ENCODE measurements at places on chromosomes 7 and 10. TPM values are rescaled to one million over a fixed set of nuclear protein-coding genes. Genes with fewer than 3 reads are reported as not detected.

DNA sequence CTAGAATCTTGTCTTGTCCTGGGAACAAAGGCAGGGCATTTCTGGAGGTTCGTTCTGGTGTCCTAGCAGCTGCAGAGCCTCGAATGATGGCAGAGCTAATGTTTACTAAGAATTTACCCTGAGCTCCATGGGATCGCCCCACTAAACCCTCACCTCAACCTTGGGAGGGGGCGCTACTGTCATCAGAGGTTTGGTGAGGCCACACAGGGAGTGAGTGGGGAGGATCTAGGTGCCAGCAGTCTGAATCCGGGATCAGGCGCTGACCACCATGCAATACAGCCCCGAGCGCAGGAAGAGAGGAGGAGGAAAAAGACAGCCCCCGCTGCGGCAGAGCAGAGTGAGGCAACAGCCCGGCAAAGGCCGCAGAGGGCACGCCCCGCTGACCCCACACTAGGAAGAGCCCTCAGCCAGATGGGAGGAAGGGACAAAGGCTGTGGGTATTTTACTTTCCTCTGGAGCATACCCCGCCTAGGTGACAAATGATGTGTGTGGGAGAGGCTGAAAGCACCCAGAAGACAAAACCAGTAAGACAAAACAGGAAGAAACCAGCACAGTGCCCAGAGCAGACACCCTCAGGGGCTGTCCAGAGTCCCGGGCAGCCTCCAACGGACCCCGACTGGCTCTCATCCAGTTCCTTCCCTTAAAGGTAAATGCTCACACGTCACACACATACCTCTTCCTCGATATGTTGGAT is 103.5 kb downstream of the FAM53B start:
- no peak for DNase-seq
- H3K4me3 ChIP-seq = no peak overlapping the region
- H3K27ac ChIP-seq = no peak overlapping the region
- H3K27me3 ChIP-seq = no peaks in the 10 kb centered on the region
- H3K36me3 ChIP-seq = no peaks in the 10 kb centered on the region
- peaks cover 11% of the 10 kb centered on the region for H3K4me1 ChIP-seq

- no peaks in the 10 kb centered on the region for H3K36me3 ChIP-seq
- H3K27ac ChIP-seq = no peak overlapping the region
- no peaks in the 10 kb centered on the region for H3K27me3 ChIP-seq
- no peak overlapping the region for H3K4me3 ChIP-seq
- DNase-seq = no peak
Observed at GRCh38 chr7:100679927-100680575, 6.5 kb downstream of the GNB2 start.

DNA sequence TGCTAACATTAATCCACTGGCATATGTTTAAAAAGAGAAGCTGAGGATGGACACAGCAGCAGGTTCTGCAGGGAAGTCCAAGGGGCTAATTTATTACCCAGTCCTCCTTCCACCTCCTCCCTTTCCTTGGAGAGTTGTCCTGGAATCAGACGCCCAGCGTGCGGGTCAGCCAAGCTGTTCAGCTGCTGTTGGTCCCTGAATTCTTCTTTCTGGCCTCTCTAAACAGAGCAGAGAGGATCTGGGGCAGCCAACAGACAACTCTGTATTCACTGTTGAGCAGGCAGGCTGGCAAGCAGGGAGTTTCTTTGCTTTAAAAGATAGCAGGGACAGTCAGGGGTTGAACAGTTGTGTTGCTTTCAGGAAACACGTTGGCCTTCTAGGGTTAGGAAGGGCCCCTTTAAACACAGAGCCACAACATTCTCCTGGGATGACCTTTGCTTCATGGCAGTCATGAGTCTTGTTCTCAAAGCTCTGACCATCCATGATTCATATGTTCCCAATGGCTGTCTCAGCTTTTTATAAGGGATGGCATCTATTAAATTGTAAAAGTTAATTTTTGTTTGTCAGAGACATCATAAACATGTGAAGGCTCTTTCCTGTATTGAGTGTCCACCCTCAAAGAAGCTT is 217.0 kb downstream of the CREB5 start:
- peak; percentile 48 for DNase-seq
- peaks cover 19% of the 10 kb centered on the region for H3K4me1 ChIP-seq
- no peaks in the 10 kb centered on the region for H3K36me3 ChIP-seq
- H3K4me3 ChIP-seq = no peak overlapping the region
- H3K27me3 ChIP-seq = no peaks in the 10 kb centered on the region

- no peak overlapping the region for H3K4me3 ChIP-seq
- H3K36me3 ChIP-seq = no peaks in the 10 kb centered on the region
- H3K27ac ChIP-seq = no peak overlapping the region
- no peaks in the 10 kb centered on the region for H3K27me3 ChIP-seq
- H3K4me1 ChIP-seq = peaks cover 6% of the 10 kb centered on the region
- no peak for DNase-seq
Observed at GRCh38 chr7:91041901-91042484, 222.2 kb upstream of the FZD1 start.

DNA sequence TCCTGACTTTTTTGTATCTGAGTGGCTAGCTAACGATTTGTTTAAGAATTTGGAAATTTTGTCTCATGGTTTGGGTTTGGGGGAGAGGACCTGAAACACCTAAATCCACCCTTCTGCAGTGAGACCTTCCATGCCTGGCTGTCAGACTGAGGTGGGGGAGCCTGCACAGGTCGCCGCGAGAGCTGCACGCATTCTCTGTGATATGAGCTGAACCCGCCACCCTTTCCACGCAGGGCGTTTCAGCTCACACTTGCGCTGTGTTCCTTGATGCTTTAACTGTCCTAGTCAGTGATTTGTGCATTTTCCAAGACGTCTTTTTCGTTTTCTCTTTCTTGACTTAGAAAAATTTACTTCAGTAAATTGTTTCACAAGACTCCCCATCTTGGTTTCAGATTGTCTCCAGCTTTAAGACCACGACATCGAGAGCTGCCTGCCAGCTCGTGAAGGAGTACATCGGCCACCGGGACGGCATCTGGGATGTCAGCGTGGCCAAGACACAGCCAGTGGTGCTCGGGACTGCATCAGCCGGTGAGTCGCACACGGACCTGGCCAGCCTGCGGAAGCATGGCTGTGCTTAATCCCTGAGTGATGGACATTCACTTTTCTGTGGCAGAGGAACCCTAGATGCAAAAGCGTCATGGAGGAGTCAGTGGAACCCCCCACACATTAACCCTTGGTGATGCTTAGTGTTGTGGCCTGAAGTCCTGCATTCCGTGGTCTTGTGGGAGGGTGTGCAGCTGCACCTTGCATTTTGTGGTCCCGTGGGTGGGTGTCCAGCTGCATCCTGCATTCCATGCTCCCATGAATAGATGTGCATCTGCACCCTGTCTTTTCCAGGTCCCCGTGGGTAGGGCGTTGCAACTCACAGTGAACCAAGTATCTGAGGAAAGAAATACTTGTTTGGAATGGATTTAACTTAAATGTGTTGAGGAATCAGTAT is 28.1 kb downstream of the WDR37 start:
- no peak for DNase-seq
- H3K4me1 ChIP-seq = no peaks in the 10 kb centered on the region
- no peak overlapping the region for H3K27ac ChIP-seq

- no peaks in the 10 kb centered on the region for H3K27me3 ChIP-seq
- H3K36me3 ChIP-seq = no peaks in the 10 kb centered on the region
- no peak overlapping the region for H3K27ac ChIP-seq
- peak; percentile 5 for DNase-seq
- no peaks in the 10 kb centered on the region for H3K4me1 ChIP-seq
Observed at GRCh38 chr7:131781-132482, 60.4 kb upstream of the FAM20C start.

GRCh38 chr10:119131512-119132240 is 27.8 kb downstream of the DENND10 start:
- H3K27ac ChIP-seq = no peak overlapping the region
- H3K36me3 ChIP-seq = peaks cover 8% of the 10 kb centered on the region
- no peaks in the 10 kb centered on the region for H3K27me3 ChIP-seq
- DNase-seq = no peak

DNA sequence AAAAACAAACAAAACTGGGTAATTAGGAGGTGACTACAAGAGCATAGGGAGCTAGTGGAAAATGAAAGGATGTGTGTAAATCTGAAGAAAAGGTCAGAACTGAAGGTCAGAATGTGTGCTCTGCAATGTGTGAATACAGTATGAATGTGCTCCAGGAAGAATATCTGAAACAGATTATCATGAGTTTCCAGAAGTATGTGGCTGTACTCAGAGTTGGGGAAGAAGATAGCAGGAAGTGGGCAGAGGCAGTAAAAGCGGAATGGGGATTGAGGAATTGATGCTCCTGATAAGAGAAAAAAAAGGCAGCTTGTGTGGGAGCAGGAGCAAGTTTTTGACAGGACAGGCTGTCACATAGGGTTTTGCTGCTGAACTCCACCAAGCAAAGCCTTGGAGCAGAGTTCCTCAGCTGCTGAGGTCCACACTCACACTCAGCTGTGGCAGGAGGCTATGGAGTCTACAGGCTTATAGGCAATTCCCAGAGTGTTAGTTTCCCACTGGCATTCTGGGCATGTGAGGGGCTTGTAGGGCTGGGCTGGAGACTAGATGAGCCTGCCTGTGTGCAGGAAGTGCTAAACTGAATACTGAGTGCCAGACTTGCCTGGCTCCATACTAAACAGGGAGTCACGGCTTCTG is 22.9 kb downstream of the H2AZ2 start:
- H3K4me1 ChIP-seq = no peaks in the 10 kb centered on the region
- DNase-seq = no peak
- no peaks in the 10 kb centered on the region for H3K27me3 ChIP-seq
- H3K27ac ChIP-seq = no peak overlapping the region
- no peak overlapping the region for H3K4me3 ChIP-seq

- H3K4me1 ChIP-seq = peaks cover 5% of the 10 kb centered on the region
- H3K36me3 ChIP-seq = no peaks in the 10 kb centered on the region
- DNase-seq = no peak
- H3K27ac ChIP-seq = no peak overlapping the region
- no peak overlapping the region for H3K4me3 ChIP-seq
- peaks cover 15% of the 10 kb centered on the region for H3K27me3 ChIP-seq
Observed at GRCh38 chr10:70666960-70667798, 5.1 kb upstream of the ADAMTS14 start.

DNA sequence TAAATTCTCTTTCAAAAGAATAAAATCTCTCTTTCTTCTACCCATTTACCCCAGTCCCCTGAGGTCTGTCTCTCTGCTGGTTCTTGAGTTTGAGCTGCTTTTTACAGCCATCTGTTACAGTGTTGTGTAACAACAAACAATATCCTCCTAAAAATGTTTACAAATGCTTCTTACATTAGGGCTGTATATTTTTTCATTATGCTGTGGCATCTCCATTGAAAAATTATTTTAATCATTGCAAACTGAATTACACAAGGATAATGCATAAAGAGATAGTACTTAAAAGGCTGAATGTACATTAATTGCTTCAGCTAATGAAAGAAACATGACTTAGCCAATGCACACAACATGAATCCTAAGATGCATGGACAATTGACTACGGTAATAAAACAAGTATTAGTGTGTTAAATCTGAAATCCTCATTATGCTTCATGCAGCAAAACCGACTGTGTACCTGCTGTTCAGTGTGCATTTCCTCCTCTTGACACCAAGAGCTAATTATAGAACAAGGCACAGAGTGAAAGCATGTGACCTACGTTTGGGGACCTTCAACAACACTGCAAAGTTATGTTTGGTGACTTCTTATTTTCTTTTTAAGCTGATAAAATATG is 181.7 kb upstream of the RHOBTB1 start:
- no peak for DNase-seq
- H3K27ac ChIP-seq = no peak overlapping the region
- no peaks in the 10 kb centered on the region for H3K27me3 ChIP-seq
- no peaks in the 10 kb centered on the region for H3K36me3 ChIP-seq
- no peak overlapping the region for H3K4me3 ChIP-seq

- no peaks in the 10 kb centered on the region for H3K4me1 ChIP-seq
- H3K4me3 ChIP-seq = no peak overlapping the region
- no peaks in the 10 kb centered on the region for H3K27me3 ChIP-seq
- no peak for DNase-seq
- no peak overlapping the region for H3K27ac ChIP-seq
Observed at GRCh38 chr7:115183431-115184057, 261.6 kb downstream of the MDFIC start.

GRCh38 chr10:27330074-27330473 is 89.5 kb upstream of the ACBD5 start:
- no peak overlapping the region for H3K4me3 ChIP-seq
- H3K27me3 ChIP-seq = no peaks in the 10 kb centered on the region
- H3K36me3 ChIP-seq = no peaks in the 10 kb centered on the region
- no peaks in the 10 kb centered on the region for H3K4me1 ChIP-seq

GRCh38 chr7:133568544-133568943 is 315.7 kb downstream of the EXOC4 start:
- no peak overlapping the region for H3K4me3 ChIP-seq
- H3K36me3 ChIP-seq = no peaks in the 10 kb centered on the region
- no peak overlapping the region for H3K27ac ChIP-seq
- DNase-seq = no peak
- no peaks in the 10 kb centered on the region for H3K4me1 ChIP-seq

GRCh38 chr10:130377986-130378540 is 241.9 kb downstream of the GLRX3 start:
- DNase-seq = no peak
- H3K36me3 ChIP-seq = no peaks in the 10 kb centered on the region
- H3K4me1 ChIP-seq = no peaks in the 10 kb centered on the region
- no peak overlapping the region for H3K4me3 ChIP-seq
- no peak overlapping the region for H3K27ac ChIP-seq

DNA sequence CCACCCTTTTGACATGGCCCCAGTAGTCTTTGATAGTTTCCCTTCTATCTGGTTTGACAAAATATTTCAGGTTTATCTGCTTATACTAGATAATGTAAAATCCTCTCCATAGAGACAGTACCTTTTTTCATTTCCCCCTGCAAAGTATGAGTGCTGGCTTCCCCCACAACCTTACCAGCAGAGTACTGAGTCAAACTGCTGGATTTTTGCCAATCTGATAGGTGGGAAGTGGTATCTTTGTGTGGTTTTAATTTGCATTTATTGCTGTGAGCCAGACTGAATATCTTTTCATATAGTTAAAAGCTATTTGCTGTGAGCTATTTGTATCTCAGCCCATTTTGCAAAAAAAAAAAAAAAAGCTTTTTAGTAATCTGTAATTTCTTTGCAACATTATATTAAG is 32.1 kb upstream of the HECTD2 start:
- peaks cover 5% of the 10 kb centered on the region for H3K4me1 ChIP-seq
- no peaks in the 10 kb centered on the region for H3K27me3 ChIP-seq
- no peak overlapping the region for H3K27ac ChIP-seq
- no peak for DNase-seq
- no peaks in the 10 kb centered on the region for H3K36me3 ChIP-seq
- H3K4me3 ChIP-seq = no peak overlapping the region

DNA sequence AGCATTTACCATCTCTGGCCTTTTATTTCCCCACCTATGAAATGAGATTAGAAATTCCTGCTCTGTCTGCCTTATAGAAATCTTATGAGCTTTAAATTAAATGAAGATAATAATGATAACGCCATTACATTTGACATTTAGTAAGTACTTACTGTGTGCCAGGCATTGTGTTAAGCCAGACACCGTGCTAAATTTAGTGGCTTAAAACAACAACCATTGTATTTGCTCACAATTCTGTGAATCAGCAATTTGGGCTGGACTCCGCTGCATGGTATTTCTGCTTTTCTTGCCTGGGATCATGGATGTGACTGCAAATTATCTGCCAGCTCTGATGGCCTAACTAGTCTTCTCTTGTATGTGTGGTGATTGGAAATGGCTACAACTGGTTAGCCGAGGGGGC is 56.4 kb upstream of the CCDC6 start:
- no peak for DNase-seq
- no peaks in the 10 kb centered on the region for H3K27me3 ChIP-seq
- no peaks in the 10 kb centered on the region for H3K36me3 ChIP-seq
- no peak overlapping the region for H3K27ac ChIP-seq
- peaks cover 4% of the 10 kb centered on the region for H3K4me1 ChIP-seq

The BLNK gene
- 6.9 TPM for total RNA-seq

The BTBD16 gene
- 0.47 TPM for total RNA-seq

The CHST15 gene
- 4.1 TPM for total RNA-seq

The DDIT4 gene
- 165 TPM for total RNA-seq

The PTN gene
- total RNA-seq = 63.5 TPM

The SFMBT2 gene
- 3.8 TPM for total RNA-seq

The SUFU gene
- 10.2 TPM for total RNA-seq

The HOXA13 gene
- total RNA-seq = 13.0 TPM

The CHN2 gene
- total RNA-seq = 20.7 TPM
